AG04449 (cell line): ENCODE measurements at places on chromosomes 3 and 15.

- no peak for DNase-seq
Observed at GRCh38 chr3:80097674-80098073, 329.9 kb upstream of the ROBO1 start.

DNA sequence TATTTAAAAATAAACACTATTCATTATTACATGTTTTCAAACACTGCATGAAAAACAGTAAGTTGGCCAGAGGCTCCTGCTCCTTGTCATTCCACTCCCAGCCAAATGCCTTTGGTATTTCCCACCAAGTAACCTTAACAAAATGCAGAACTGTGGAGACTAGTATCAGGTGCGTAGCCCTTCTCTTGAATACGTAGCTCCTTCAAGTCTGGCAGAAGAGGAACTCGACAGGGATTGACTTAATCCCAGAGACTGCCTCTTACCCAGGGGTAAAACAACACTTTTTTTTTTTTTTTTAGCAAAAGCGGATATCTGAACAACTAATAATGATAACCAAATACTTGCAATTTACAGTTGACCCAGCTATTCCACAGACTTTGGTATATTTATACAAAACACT, 738 bp downstream of the COMMD2 start:
- no peak for DNase-seq

DNA sequence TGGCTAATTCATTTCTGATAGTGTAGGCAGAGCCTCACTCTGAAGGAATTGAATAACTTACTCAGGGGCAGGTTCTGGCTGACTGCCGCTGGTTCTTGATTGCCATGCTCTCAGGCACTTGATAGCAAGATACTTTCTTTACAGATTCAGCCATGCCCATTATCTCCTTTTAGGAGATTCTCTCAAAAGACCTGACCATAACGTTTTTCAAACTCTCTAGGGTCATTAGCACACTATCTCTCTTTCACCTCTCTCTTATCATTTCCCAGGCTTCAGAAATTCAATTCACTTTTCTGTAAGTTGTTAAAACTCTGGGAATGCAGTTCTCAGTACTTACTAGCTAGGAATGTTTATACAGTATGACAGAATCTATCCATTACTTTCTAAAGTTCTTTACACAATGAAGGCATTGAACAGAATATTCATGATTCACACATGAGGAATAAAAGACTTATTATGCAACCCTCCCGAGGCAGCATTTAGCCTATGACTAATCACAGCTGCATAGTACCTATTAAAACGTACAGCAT, 850.3 kb upstream of the CADM2 start:
- no peak for DNase-seq

DNA sequence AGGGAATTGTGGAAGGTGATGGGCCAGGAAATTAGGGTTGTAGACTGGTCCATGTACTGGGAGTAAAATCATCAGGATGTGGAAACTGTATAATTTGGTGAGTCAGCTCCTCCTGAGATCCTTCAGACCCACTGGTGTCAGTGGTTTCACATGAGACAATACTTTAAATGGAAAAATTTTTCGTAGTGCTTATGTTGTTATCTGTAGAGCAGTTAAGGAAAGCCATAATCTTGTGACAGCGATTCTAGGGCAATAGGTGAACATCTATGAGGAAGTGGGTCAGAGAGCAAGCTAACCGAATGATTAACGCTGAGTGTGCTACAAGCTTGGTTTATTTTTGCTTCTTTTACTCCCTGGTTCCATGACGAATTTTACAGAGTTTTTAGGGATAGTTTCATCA, 200.6 kb downstream of the CADM2 start:
- no peak for DNase-seq

- no peak for DNase-seq
Observed at GRCh38 chr3:45984331-45985312, 11.0 kb downstream of the FYCO1 start.

DNA sequence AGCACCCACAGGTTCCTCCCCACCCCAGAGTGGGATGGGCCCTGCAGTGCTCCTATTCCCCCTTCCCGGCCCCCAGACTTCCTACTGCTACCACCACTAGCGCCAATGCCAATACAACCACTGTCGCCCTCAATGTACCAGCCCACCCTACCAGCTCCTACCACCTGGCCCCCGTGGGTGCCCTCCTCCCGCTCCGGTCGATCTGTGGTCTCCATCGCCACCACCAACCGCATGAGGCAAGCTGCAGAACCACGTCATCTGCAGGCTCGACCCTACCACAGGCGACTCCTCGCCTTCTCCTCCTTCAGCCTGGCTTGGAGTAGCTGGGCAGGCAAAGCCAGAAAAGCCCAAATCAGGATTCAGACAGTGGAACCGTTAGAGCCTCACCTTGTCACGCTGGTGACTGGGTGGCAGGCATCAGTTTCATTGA, 179.3 kb downstream of the POTEB3 start:
- DNase-seq, result no peak

DNA sequence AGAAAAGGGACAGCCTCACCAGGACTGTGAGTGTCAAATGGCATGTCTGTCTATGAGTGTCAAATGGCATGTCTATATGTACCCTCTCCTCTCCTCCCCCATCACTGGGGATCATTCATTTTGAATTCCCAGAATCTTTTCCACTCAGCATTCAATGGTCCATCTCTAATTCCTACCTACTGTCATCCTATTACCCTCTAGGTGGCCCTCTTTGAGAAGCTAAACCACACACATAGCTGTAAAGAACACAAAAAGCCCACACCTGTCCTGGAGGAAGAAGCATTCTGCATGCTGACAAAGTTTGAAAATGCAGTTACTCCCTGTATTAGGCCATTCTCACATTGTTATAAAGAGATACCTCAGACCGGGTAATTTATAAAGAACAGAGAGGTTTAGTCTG, 46.2 kb upstream of the PYDC2 start:
- no peak for DNase-seq

DNA sequence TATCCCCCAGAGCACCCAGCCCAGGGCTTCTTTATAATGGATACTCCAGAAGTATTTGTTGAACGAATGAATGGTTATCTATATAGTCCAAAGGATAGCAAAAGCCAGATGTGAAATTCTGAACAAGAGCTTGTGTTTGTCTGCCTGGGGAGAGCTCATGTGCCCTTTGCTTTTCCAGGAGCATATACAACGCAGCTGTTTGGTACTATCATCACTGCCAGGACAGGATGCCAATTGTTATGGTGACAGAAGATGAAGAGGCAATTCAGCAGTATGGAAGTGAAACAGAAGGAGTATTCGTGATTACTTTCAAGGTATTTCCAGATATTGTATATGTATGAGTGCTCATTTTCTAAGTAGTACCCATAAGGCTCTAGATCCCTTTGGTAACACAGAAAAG, 15.2 kb downstream of the DIS3L start:
- no peak for DNase-seq

- peak; percentile 73 for DNase-seq
Observed at GRCh38 chr3:192892981-192893700, 24.5 kb downstream of the MB21D2 start.

- no peak for DNase-seq
Observed at GRCh38 chr15:90078965-90079364, 23.3 kb downstream of the IDH2 start.

DNA sequence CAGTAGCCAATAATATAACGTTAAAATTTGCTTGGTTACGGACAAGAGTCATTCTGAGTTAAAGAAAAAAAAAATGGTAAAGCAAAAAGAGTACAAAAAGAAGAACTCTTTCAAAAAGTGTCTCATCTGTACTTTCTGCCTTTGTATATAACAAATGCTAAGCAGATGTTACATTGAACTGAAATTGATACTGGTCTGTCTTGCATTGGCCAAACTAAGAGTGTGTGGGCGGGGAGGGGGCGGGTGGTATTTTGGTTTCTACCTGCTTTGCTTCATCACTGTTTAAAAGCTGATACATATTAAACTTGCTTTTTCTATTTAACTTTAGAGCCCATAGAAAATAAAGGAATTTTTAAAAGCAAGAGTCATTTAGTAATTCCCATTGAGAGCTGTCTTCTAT, 215.0 kb upstream of the THBS1 start:
- no peak for DNase-seq

- no peak for DNase-seq
Observed at GRCh38 chr3:171890398-171890797, 47.2 kb downstream of the TMEM212 start.

DNA sequence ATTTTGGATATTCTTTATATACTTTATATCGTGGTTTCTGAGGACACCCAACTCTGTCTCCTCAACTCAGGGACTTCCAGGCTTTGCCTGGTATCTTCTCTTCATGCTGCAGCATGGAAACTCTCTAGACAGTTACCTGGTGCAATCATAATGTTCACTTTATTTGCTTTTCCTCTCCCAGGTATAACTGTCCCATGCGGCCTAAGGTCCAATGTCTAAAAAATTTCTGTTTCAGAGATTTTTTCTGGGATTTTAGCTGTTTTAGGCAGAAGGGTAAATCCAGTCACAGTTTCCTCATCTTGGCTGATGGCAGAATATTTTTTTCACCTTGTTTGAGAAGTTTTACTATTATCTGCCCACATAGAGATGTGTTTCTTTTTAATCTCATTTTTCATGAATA, 139.9 kb upstream of the KCNMB2 start:
- no peak for DNase-seq

DNA sequence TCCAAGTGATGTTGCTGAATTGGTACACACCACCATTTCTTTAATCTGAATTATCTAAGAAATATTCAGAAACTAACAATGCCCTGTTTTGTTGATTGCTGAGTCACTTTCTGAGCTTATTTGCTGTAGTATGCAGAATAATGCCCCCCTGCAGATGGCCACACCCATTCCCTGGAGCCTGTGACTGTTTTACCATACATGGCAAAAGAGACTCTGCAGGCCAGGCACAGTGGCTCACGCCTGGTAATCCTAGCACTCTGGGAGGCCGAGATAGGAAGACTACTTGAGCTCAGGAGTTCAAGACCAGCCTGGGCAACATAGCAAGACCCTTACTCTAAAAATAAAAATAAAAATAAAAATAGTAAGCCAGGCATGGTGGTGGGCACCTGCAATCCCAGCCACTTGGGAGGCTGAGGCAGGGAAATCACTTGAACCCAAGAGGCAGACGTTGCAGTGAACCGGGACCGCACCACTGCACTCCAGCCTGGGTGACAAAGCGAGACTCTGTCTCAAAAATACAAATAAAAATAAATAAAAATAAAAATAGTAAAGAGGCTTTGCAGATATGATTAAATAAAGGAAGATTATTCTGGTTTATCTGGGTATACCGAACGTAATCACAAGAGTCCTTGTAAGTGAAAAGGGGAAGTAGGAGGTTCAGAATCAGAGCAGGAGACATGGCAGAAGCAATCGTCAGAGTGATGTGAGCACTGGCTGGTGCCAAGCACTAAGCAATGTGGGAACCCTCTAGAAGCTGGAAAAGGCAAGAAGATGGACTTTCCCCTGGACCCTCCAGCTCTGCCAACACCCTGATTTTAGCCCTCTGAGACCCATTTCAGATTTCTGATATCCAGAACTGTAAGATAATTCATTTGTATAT, 19.0 kb downstream of the PCYT1A start:
- DNase-seq, result no peak

DNA sequence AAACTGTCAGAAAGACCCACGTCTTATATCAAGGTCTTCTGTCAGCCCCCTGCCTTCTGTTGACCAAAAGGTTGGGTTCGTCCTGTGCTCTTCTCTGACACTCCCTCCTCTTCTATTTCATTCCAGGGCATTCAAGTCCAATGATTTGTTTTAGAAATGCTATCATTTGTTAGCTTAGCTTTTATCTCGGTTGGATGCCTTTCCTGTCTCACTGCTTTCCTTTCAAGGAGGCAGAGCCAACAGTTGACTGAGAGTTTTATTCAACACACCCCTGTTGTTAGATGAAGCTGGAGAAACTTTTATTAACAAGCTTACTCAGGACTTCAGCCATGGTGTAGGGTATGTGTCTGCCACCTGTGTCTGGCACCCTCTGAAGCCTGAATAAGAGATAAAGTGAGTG, 112.0 kb upstream of the SLC7A14 start:
- DNase-seq, result no peak

GRCh38 chr15:93221759-93222158, 132.7 kb upstream of the RGMA start:
- no peak for DNase-seq

GRCh38 chr3:105811518-105812193, 57.2 kb downstream of the CBLB start:
- no peak for DNase-seq

- DNase-seq, result no peak
Observed at GRCh38 chr3:25218362-25218761, 209.7 kb upstream of the RARB start.

DNA sequence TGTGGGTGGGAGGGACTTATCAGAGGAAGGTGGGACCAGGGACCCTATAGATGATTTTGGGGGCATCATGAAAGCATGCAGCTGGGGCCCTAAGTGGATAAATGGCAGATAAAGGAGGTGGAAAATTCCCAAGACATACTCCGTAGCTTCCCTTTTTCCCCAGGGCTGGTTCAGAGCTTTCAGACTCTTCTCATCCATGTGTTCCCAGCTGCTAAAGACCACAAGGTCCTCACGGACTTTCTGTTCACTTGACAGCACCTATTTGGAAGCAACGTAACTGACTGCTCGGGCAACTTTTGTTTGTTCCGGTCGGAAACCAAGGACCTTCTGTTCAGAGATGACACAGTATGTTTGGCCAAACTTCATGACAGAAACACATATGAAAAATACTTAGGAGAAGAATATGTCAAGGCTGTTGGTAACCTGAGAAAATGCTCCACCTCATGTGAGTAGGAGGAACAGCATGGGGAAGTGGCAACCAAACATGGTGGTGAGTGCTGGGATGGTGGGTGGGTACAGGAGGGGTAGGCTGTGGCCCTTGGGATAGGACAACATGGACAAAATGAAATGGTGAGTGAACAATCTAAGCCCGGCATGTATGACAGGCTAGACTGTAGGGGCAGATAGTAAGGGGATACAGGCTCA, 28.7 kb upstream of the SRPRB start:
- no peak for DNase-seq

DNA sequence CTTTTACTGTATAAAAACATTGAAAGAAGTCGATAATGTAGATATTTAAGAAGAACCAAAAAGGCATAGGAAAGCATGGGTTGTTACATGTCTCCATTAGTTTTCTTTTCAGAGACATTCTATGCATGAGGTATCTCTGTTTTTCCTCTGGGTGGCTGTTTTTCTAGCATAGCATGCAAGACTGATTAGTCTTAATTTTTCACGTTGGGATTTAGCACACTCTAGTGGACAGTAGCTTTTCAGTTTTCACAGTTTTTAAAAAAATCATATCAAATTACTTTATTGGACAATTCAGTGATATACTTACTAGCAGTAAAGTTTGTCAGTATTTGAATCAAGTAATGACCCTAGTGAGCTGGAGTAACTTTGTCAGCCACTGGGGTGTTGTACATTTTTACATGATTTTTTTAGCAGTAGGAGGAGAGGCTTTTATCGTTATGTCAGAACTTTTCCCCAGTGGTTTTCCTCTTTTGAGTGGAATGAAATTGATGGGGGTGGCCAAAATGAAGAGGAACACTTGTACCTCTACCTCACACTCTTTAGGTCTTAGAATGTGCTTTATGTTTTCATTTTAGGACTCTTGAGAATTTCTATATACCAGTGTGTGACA, 57.2 kb downstream of the SEC22A start:
- no peak for DNase-seq

DNA sequence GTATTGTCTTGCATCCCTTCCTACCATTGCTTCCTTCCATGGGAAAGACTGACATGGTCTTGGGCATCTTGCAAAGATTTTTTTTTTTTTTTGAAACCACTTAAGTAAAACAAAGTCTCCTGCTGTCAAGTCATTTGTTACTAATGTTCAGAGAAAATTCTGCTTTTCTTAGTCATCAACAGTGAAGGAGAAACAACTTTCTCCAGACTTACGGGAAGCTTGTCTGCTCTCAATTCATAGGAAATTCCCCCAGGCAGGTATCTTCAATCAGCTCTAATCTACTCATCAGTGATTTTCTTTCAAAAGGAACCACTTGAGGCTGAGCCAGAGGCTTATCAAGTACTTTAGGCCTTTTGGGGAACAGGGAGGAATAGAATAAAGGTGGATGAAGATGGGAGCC, 15.9 kb upstream of the DRD3 start:
- no peak for DNase-seq
